ENCODE measurements at places on chromosomes 12 and 14.

DNA sequence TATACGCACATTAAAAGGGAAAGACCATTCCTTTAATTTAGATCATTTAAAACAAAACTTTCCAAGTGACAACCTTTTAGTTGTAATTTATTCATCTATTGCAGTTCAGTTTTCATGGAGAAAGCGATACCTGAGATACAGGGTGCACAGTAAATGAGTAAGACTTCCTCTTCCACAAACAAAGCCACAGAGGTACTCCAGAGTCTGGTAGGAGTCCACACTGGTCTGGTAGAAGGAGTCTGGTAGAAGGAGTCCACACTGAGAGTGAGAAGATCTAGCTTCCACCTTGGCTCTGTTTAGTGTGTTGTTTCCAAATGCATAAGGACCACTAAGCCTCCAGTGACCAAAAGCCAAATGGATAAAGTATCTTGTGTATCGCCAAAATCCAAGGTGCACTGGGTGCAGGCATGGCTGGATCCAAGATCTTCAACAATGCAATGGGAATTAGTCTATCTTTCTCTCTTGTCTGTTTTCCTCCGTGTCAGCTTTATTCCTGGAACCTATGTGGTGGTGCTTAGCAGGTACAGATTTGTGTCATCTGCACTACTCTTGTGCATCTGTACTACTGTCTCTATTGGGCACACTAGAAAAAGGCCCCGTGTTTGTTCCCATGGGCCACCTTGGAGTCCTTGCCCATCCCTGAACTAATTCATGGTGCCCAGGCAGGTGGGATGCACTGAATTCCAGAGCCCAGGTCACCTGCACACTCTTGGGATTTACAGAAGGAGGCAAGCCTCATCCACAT, 331.1 kb downstream of the BCL11B start:
- no peak for ATAC-seq

- no peak for ATAC-seq
Observed at GRCh38 chr12:54383041-54383609, 1.4 kb downstream of the ZNF385A start.

DNA sequence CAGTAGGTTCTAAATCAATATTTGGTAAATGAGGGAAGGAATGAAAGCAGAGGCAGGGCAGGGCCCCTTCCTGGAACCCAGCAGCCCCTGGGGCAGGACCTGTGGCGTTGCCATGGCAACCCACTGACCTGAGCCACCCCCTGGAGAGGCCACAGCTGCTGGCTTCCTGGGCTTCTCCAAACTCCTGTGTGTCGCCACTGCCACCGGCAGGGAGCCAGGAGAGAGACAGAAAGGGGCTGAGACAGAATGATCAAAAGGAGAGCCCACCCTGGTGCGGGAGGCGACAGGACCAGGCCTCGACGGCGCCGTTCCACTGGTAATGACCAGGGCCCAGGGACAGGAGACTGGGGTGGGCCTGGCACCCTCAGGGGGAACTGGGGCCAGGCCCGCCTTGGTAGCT, 18.2 kb downstream of the RFX4 start:
- ATAC-seq, result no peak

DNA sequence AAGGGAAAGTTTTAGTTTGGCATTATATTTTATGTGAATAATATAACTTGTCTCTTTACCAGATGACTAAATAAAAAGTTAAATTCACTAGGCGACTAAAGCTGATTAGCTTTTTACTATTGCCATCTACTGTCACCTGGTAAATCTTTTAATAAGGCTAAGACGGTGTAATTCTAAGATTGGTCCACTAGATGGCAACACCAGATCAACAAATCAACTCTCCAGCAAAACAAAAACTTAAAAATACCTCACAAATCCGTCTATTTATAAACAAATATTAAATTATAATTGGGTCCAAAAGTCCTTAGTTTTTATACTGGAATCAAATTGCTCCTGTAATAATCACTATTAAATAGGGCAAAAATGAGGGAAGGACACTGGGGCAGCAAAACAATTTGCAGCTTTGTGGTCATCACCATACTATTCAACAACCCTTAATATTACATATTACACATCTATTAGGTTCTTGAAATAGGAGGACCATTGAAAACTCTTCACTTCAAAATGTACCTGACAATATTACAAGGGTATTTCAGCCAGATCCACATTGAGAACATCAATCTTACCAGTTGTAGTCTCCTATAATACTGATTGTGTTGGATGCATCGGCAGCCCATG, 47.9 kb downstream of the GALC start:
- no peak for ATAC-seq

- no peak for ATAC-seq
Observed at GRCh38 chr12:103858953-103859601, 18.0 kb upstream of the NT5DC3 start.

DNA sequence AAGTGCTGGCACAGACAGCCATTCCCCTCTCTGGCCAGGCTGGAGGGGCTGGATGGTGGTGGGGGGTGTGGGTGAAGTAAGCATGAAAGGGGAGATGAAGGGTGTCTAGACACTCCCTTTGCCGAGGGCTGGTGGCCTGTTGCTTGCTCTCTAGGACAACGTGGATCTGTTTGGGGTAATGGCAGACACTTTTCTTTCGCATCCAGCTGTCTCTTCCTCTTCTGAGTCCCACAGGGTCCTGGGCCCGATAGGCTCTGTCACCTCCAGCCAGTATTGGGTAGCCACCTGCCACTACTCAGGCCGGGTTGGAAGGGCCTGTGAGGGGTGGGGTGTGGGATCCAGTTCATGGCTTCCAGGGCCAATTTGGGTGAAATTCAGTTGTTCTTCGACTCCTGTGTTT, 218.1 kb downstream of the CACNA1C start:
- ATAC-seq, result no peak

GRCh38 chr12:14601692-14602478, 34.2 kb upstream of the PLBD1 start:
- no peak for ATAC-seq

DNA sequence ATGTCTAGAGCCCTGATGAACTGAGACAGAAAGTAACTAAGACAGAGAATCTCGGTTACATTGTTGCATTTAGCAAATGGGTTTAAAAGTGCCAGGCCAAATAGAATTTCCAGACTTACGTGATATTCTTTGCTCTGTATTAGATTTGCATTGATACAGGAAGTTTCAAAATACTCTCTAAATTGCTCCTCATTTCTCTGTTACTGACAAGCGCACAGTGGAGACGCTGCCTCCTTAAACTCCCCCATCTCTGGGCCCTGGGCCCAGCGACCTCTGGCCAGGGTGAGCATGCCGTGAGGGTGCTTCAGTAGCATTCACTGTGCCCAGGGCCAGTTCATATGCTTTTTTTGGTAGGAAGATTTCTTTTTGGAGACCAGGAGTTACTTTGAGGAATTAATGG, 22.9 kb upstream of the EVL start:
- ATAC-seq, result no peak

DNA sequence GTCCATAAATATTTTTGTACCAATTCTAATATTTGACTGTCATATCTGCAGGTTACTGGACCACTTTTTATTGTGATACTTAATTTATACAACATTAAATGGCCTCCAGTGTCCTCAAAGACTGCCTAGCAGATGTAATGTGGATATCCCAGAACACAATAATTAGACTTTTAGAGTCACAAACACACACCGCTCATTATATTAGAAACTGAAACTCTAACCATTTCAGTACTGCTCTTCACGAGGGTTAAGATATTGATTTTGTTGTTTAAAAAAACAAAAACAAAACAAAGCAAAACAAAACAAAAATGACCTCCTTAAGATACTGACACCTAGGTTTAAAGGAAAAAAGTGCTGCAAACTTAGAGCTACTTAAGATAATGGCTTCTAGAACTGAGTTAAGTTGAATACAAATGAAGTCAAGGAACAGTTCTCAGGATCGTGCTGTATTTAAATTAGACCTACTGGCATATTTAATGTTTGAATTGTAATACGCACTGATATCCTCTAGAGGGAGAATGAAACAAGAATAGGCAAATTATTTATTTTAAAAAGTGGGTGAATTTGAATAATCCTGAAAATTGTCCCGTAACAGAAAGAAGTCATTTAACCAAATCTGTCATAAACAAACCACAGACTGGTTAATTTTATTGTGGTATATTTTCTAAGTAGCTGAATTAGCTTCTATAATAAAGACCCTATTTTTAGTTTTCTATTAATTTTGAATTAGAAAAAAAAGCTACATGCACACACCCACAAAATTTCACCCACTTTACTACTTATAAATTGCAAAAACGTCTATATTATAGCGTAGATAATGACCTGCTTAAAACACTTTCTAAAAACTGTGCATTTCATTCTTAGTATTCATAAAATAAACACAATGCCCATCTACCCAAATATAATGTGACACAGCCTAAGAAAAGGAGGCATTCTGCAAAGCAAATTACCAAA, 395.2 kb upstream of the DCN start:
- ATAC-seq, result no peak

GRCh38 chr14:67622675-67623074, 3.0 kb downstream of the ARG2 start:
- ATAC-seq, result no peak

DNA sequence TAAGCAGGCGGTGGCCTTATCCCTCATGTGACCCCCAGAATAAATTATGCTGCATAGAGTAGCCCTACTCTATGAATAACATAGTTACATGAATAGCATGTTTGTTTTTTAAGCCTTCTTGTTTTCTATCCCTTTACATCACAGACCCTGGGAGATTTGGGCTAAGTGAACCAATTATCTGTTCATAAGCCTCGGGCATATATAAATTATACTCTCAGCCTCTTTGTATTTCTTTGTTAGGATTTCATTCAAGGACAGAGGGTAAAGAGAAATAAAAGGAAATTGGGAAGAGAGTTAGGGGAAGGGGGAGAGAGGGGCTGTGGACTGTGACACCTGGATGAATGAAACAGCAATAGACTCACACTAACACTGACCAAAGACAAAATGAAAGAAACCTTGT, 35.3 kb upstream of the RTRAF start:
- no peak for ATAC-seq

DNA sequence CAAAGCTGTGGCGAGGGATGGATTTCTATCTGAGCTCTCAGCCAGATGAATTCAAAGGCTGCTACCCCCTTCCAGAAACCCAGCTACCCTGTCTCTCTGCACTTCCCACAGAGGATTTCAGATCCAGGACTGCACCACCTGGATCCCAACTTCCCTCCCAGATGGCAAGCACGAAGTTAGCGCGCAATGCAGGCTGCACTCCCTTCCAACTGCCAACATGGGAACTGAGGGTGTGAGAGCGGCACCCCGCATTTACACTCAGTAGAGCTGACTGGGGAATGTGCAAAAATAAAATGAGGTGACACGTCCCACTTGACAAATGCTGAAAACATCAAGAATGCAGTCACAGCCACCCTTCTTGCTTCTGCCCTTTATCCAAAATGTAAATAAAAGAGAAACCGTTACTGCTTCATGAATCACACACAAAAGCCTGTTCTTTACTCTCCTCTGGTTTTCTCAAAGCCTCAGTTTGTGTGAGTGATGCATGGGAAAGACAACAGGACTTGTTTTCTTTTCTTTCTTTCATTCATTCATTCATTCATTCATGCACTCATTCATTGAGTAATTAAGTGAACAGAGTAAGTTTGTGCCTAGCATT, 85.7 kb downstream of the ITPK1 start:
- no peak for ATAC-seq

Measured in stimulated activated memory B cell treated with anti-CD40 and anti-IgM and Interleukin-4, amounts not matched to agents 10 μg/mL and 1 μg/mL and 100 μg/mL, for 72 hours (primary cell).